ENCODE measurements at places on chromosomes 4 and X.

DNA sequence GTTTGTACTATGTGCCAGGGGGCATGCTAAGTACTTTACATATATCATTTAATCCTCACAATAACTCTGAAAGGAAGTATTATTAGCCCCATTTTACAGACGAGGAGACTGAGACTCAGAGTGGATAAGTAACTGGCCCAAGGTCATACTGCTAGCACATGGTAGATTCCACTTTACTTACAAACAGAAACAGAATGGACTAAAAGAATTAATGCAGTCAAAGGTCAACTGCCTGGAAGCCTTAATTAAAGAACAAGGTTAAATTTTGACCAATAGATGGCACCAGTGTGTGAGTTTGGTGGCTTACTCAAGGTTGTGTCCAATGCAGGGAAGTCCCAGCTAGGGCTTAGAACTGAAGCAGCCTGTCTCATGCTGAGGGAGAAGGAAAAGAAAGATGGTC is 4.7 kb downstream of the RIPPLY1 start:
- DNase-seq = no peak

- DNase-seq = no peak
Measured at GRCh38 chr4:162392946-162393345, 229.1 kb upstream of the FSTL5 start.

DNA sequence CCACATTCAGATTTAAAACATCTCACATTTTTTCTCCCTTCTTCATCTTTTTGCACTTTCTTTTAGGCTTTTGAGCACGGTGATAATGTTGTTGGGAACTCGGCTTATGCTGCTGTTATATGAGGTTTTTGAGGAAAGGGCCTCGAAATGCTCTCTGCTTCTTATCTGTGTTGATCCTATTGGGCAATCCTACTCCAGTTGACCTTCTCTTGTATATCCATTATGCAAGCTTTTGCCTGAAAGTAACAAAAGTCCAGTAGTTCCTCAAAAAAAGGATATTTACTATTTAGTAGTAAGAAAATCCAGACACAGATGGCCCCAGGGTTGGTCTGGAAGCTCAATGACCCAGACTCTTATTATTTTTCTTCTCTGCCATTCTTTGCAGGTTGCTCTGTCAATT is 57.7 kb upstream of the SPANXB1 start:
- DNase-seq = no peak

DNA sequence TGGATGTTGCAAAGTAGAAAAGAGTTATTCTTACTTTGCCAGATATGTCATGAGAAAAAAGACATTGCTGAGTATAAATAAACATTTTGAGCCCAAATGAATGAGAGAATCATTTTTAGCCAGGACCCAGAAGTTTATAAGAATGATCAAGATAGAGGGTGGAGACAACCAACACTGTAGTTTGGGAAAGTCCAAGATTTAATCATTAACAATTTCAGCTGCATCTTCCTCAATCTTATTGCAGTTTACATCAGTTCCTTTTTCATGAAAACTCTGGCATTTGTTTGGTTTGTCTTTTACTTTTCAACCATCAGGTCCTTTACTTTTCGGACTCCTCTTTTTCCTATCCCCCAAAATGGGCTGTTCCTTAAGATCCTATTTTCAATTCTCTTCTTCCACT is 645.9 kb downstream of the ANKRD50 start:
- no peak for DNase-seq

GRCh38 chrX:40015693-40016092 is 82.1 kb downstream of the BCOR start:
- DNase-seq = no peak

DNA sequence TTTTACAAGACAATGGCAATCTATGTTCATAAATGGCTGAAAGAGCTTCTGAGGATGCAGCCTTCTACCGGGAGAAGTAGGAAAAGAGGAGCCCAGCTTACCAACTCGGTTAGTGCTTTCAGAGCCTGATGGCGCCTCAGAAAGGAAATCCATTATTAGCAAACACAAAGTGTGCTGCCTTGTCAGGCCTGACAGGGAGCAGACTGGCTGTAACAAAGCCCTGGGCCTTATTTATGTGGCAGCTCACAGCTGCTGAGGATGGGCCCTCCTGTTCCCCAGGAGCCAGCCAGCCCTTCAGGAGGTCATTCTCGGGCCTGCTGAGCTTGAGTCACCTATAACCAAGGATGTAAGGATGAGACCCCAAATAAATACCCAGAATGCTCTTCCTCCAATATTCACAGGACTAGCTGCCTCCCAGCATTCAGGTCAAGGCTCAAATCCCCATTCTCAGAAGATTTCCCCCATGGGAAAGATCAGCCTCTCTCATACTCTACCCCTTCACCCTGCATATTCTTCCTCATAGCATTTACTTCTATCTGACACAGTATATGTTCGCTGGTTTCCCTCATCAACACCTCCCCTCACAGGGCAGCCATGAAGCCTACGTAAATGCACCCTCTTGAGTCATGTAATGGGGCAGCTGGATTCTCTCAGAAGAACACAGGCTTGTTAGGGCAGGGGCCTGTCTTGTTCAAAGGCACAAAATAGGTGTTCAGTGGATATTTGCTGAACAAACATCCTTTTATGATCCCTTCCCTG is 227.0 kb upstream of the RASGEF1B start:
- DNase-seq = no peak

- no peak for DNase-seq
Measured at GRCh38 chr4:140641789-140642439, 73.2 kb upstream of the UCP1 start.

- no peak for DNase-seq
Measured at GRCh38 chrX:106751407-106751806, 24.9 kb downstream of the RNF128 start.

- DNase-seq = no peak
Measured at GRCh38 chr4:186724058-186724863, 605 bp upstream of the FAT1 start.

GRCh38 chrX:154094833-154095232 is 2.7 kb downstream of the MECP2 start:
- no peak for DNase-seq

GRCh38 chr4:3236326-3236878 is 12.6 kb upstream of the MSANTD1 start:
- no peak for DNase-seq

GRCh38 chr4:119471259-119471658 is 149.3 kb upstream of the FABP2 start:
- no peak for DNase-seq

DNA sequence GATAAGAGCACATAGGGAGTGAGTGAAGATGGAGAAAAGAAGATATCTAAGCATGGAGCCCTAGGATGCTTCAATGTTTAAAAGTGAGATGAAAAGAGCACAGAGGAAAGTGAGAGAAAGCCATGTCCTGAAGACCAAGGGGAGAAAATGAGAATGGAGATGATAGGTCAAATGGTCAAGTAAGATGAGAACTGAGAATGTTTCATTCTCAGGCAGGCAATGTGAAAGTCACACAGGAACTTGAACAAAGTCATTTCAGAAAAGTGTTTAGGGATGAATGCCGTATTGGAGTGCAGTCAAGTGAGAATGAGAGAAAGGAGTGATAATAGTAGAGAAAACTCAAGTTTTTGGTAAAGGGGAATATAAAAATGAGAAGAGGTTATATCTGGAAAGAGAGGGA is 148.7 kb upstream of the PTCHD1 start:
- DNase-seq = no peak

GRCh38 chrX:77436271-77436670 is 10.9 kb upstream of the FGF16 start:
- no peak for DNase-seq

- DNase-seq = no peak
Measured at GRCh38 chr4:3783693-3784306, 17.6 kb downstream of the ADRA2C start.

DNA sequence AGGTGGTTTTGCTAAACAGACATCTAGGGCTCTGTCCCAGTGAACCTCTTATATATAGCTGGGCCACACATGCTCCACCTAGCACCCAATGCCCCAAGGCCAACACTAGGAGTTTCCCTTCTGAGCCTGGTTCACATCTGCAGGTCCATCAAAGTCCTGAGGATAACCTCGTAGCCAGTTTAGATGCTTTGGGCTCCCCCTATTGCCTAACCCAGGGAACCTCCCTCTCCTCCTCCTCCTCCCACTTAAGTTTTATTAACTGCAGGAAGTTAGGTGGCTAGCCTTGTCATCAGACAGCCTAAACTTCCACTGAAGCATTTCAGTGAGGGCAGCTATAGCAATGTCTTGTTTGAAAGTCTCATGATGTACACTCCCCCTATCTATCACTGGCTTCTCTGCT is 88.0 kb downstream of the GUCY2F start:
- DNase-seq = no peak

GRCh38 chrX:71814123-71814912 is 51.2 kb downstream of the CXorf49B start:
- DNase-seq = no peak

DNA sequence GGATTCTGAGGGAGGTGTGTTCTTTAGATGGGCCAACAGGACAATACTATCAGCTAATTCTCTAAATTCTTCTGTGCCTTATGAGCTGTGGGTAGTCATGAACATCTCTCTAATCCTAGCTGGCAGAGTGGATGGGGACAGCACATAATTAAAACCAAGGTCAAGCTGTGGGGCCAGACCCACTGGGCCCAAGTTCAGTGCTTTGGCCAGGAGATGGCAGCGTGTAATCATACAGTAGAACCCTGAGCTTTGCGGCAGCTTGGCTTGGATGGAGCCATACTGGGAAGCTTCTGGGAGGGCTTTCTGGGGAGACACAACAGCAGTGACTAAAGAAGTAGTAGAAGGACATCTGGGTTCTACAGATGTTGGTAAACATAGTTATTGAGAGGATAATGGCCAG is 140.3 kb upstream of the CXCL13 start:
- DNase-seq = no peak

- DNase-seq = no peak
Measured at GRCh38 chr4:175385797-175386196, 426.3 kb downstream of the GPM6A start.

DNA sequence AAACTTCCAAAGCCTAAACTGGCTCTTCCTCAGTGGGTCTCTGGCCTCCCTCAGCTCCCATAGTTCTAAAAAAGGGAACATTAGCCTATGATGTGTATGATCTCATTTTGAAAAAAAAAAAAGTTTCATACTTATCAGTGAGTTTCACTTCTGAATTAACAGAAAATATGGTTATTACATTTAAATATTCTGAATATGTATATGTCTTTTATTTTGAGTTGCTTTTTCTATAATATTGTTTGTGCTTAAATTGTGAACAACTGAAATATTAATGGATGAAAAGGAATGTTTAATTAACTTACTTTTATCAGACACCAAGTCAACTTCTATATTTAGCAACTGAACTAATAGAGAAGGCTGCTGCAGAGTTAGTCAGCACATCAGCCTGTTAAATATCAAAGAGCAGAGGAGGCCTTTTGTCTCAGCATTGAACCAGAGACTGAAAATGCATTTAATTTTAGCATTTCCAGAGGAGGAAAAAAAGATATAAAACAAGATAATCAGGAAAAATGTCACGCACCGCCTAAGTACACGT is 20.4 kb upstream of the FHL1 start:
- no peak for DNase-seq

DNA sequence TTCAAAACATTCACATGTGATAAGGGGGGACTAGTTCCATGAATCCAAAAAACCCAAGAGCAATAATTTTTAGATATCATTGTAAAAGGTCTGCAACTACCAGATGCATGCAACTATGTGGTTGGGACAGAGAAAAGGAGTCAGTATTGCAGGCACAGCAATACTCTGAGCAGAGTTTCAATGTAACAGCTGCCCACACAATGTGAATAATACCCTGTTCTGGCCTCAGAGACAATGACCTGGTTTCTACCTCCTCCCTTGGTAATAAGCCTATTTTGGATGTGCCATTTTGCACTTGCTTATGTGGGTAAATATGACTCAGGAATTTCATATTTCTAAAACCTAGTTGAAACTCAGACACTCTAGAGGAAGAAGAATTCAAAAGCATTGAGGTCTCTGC is 194.8 kb upstream of the RASGEF1B start:
- no peak for DNase-seq

GRCh38 chrX:97876697-97877407 is 993.1 kb downstream of the RPA4 start:
- DNase-seq = no peak

- DNase-seq = no peak
Measured at GRCh38 chr4:47415719-47416118, 47.8 kb downstream of the COMMD8 start.

DNA sequence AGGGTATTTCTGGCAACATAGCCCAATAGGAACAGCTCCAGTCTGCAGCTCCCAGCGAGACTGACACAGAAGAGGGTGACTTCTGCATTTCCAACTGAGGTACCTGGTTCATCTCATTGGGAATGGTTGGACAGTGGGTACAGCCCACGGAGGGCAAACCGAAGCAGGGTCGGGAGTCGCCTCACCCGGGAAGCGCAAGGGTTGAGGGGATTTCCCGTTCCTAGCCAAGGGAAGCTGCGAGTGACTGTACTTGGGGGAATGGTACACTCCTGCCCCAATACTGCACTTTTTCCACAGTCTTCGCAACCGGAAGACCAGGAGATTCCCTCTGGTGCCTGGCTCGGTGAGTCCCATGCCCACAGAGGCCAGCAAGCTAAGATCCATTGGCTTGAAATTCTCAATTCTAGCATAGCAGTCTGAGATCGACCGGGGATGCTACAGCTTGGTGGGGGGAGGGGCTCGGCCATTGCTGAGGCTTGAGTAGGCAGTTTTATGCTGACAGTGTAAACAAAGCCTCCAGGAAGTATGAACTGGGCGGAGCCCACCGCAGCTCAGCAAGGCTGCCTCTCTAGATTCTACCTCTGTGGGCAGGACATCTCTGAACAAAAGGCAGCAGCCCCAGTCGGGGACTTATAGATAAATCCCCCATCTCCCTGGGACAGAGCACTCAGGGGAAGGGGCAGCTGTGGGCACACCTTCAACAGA is 14.0 kb upstream of the ADAD1 start:
- DNase-seq = no peak

Measured in activated T-helper 1 cell treated with anti-CD3 and anti-CD28 coated beads, Interleukin-2, amount 50 U/mL, for 16 hours (primary cell).